ENCODE measurements at places on chromosomes 1 and 21.

DNA sequence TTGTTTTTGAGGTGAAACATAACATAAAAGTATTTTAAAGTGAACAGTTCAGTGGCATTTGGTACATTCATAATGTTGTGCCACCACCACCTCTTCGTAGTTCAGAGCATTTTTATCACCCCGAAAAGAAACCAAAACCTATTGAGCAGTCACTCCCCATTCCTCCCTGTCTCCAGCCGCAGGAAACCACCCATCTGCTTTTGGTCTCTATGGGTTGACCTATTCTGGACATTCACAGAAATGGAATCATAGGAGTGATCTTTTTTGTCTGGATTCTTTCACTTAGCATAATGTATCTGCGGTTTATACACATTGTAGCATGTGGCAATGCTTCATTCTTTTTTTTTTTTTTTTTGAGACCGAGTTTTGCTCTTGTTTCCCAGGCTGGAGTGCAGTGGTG, 141.2 kb downstream of the VPS13D start:
- no peak overlapping the region for H3K4me3 ChIP-seq
- DNase-seq, result no peak
- no peak overlapping the region for H3K27ac ChIP-seq
- H3K36me3 ChIP-seq, result peaks cover 17% of the 10 kb centered on the region
- peaks cover 27% of the 10 kb centered on the region for H3K4me1 ChIP-seq

GRCh38 chr1:192580351-192580962, 4.9 kb downstream of the RGS1 start:
- H3K4me1 ChIP-seq, result peaks cover 13% of the 10 kb centered on the region
- peak overlapping the region; percentile 82 for H3K27ac ChIP-seq
- no peaks in the 10 kb centered on the region for H3K27me3 ChIP-seq
- H3K36me3 ChIP-seq, result no peaks in the 10 kb centered on the region
- no peak for DNase-seq

DNA sequence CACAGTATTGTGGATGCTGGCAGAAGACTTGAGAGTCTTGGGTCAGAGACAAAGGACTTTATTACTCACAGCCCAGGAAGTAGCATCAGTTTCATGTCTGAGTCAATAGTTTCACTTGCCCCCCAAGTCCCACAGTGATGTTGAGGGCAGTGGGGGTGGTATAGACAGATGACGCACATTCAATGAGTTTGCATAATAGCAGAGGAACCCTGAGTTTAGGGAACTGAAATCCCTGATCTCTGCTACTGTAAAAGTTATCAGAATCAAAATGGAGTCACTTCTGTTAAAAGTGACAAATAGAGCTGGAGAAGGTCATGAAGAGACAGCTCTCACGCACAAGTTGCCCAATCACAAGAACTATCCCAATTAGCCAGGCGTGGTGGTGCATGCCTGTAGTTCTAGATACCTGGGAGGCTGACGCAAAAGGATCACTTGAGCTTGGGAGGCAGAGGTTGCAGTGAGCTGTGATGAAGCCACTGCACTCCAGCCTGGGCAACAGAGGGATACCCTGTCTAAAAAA, 11.5 kb upstream of the HCRTR1 start:
- no peak for DNase-seq
- H3K4me1 ChIP-seq, result no peaks in the 10 kb centered on the region
- H3K27ac ChIP-seq, result no peak overlapping the region
- H3K27me3 ChIP-seq, result no peaks in the 10 kb centered on the region
- H3K4me3 ChIP-seq, result no peak overlapping the region

DNA sequence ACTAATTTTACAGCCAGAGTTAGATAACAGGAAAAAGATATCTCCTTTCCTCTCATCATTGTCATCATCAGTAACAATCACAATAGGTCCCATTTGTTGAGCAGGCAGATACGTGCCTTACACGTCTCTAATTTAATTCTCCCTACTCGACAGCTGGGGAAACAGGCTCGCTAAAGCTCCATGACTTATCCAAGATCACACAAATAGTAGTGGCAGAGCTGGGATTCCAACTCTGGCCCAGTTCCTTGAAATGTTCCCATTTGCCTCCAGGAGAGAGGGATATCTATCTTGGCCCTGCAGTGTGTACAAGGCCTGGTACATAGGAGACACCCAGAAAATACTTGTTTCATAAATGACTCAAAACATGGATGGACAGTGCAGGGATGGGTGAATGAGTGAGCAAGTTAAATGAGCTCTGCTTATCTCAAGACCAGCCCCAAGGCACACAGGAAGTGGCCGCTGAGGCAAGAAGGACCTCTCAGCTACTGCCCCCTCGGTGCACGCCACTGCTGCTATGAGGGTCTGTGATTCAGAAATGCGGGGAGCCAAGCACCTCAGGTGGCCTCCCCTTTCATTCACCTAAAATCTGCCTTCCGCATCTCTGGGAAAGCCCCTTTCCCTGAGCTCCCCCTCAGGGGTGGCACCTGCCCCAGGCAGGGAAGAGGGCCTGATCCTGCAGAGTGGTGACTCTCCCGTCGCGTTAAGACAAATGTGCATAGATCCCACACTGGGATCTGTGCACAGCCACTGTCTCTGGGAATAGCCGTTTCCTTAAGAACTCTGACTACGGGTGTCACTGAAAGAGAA, 3.6 kb downstream of the KCNN3 start:
- no peaks in the 10 kb centered on the region for H3K36me3 ChIP-seq
- H3K27me3 ChIP-seq, result no peaks in the 10 kb centered on the region
- H3K4me1 ChIP-seq, result peaks cover 41% of the 10 kb centered on the region
- peak overlapping the region; percentile 52 for H3K4me3 ChIP-seq
- no peak overlapping the region for H3K27ac ChIP-seq
- DNase-seq, result no peak

GRCh38 chr1:223462866-223463404, 69.7 kb downstream of the CCDC185 start:
- DNase-seq, result no peak
- H3K27ac ChIP-seq, result no peak overlapping the region
- no peaks in the 10 kb centered on the region for H3K36me3 ChIP-seq

DNA sequence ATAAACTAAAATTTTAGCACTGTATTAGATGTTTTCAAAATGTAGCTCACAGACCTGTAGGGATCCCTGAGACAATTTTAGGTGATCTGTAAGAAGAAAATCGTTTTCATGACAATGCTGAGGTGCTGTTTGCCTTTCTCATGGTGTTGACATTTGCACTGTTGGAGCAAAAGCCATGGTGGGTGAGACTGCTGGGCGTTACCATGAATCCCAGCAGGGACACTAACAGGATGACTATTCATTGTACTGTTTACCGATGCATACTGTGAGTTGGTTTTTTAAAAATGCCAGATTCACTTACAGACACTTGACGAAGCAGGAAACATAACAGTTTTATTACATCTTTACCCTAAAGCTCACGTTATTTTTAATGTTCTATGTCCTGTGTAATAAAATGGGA, 468.5 kb downstream of the PCP4 start:
- no peak for DNase-seq
- no peak overlapping the region for H3K4me3 ChIP-seq
- no peaks in the 10 kb centered on the region for H3K27me3 ChIP-seq
- H3K36me3 ChIP-seq, result no peaks in the 10 kb centered on the region
- no peaks in the 10 kb centered on the region for H3K4me1 ChIP-seq
- H3K27ac ChIP-seq, result no peak overlapping the region

- no peaks in the 10 kb centered on the region for H3K27me3 ChIP-seq
- peaks cover 56% of the 10 kb centered on the region for H3K4me1 ChIP-seq
- H3K27ac ChIP-seq, result no peak overlapping the region
Observed at GRCh38 chr1:113941245-113941559, 12.1 kb downstream of the HIPK1 start.

All from esophagus muscularis mucosa (tissue), 4 donors.